Cortex of kidney (tissue), 1 donor: ENCODE measurements at places on chromosomes 11 and 22.

- DNase-seq = no peak
Measured at GRCh38 chr11:96014217-96014616, 90.3 kb upstream of the MTMR2 start.

DNA sequence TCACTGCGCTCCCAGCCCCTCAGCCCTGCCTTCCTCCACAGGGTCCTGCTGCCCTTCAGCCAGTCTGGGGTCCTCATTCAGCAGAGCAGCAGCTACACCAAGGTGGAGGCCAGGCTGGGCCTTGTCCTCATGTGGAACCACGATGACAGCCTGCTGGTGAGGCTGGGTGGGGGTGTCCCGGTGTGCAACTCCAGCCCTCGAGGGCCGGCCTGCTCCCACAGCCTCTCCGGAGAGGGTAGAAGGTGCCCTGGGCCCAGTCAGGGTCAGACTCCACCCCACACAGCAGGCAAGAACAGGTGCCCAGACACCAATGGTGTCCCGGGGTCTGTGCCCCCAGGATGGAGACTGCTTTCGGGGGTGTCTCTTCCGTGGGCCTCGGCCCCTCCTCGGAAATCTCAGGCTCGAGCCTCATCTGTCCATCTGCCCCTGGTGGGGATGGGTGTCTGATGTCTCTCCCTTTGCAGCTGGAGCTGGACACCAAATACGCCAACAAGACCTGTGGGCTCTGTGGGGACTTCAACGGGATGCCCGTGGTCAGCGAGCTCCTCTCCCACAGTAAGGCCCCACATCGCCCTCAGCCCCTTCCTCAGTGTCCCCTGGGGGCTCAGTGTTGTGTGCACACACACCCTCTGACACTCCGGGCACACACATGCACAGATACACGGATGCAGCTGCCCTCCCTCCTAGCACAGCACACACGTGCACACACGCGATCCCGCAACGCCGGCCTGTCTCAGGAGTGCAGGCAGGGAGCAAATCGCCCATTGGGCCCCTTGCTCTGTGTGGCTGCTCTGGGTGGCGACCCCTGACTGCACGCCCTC lies 4.9 kb downstream of the MUC5AC start:
- no peak for DNase-seq

- no peak for DNase-seq
Measured at GRCh38 chr22:43824724-43825420, 12.8 kb upstream of the EFCAB6 start.

GRCh38 chr11:46436113-46436512 lies 44.5 kb upstream of the CHRM4 start:
- no peak for DNase-seq

GRCh38 chr11:95398437-95399112 lies 167.6 kb upstream of the SESN3 start:
- no peak for DNase-seq

DNA sequence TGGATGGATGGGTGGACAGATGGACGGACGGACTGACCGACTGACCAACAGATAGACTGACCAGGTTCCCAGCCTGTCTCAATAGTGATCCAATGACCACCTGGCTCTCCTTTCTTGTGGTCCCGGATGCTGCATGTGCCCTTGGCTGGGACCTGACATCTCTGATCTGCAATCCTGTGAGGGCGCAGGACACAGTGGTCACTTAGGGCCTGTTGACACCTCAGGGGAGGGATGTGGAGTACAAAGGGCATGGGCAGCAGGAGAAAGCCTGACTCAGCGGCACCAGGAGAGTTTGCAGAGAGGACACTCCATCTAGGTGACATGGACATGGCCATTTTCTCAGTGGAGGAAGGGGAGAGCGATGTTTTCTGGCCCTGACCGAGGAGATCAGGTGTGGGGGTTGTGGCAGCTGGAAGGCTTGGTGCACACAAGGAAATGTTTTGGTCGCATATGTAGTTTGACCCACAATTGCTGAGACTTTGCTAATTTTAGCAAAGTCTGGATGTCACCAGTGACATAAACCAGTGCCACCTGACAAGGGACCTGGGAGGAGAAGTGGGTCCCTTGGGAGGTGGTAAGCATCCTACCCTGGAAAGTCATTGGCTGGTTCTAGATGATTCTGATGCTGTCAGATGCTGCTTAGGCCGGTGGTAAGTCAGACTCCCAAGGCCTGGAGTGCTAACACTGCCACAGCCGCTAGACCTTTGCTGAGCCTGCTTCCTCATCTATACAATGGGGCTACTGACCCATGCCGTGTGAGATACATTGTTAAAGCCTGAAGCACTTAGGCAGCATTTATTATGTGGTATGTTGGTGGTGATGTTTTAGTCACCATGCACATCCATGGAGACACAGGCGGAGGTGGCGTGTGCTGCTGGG lies 50.7 kb downstream of the CD82 start:
- no peak for DNase-seq

GRCh38 chr11:33976495-33977199 lies 74.9 kb upstream of the CAPRIN1 start:
- DNase-seq = no peak

GRCh38 chr22:49514641-49515040 lies 313.0 kb downstream of the BRD1 start:
- DNase-seq = no peak

DNA sequence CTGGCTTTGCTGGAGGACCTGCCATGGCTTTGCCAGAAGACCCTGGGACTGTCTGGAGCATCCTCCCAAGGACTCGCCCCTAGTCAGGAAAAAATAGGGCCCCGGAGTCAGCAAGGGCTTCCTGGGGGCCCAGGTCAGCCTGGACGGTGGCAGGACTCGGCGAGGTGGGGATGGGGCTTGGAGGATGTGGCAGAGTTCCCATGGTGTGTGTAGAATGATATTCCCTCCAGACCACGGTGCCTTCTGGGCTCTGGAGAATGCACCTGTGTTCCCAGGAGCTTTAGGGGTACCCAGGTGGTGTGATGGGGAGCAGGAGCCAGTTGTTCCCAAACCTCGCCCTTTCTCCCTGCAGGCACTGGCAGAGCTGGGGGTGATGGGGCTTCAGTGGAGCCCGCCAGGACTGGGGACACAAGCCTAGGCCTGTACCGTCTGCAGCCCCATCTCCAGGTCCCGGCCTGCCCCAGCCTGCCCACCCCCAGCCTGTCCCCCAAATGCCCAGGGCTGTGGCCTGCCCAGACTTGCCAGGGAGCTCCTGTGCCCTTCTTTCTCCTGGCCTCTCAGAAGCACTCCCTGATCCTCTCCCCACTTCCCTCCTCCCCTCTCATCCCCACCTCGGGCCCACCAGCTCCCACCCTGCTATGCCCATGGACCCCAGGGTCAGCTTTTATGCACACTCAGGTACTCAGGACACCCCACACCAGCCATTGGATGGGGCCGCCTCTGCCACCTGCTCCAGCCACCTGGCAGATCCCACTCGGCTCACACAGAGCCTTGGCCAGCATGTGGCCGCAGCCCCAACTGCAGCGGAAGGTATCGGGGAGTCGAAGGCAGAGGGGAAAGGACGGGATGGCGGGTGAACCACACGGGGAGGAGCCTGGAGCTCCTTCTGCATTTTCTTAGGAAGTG lies 82.1 kb downstream of the CDKN1C start:
- no peak for DNase-seq

GRCh38 chr11:77821349-77821851 lies 456 bp downstream of the AAMDC start:
- no peak for DNase-seq

DNA sequence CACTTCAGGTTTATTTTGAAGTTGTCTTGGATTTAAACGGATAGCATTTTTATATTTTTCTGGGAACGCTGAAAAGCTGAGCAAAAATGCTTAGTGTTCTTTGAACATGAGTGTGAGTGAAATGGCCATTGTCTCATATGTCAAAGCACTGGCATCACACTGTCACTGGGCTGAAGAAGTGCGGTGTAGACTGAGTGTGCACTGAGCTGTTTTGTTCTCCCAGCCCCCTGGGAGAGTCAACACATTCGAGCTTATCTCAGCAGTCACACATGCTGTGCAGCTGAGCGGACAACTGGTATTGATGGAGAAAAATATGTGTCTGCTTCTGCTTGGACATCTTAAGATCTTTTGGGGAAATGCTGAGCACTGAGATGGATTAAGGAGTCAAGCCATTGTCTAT lies 90.8 kb downstream of the TECTA start:
- DNase-seq = no peak

DNA sequence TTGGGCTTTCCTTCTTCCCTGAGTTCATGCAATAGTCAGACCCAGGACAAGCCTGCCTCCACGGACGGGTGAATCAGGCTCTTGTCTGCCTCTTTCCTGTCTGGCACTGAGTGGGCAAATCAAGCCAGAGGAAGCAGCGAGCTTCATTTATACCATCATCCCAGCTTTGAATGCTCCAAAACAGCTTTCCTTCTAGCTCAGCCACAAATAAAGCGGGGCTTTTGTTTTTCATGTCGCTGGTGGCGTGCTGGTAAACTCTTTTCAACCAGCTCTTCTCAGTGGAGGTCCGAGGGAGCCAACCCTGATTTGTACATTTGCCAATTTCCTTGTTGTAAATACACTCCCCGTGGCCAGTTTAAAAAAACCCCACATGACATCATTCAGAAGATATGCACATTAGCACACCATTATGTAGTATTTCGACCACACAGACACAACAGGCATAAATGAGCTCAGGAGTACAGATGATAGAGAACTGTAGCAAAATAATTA lies 8.6 kb downstream of the C11orf91 start:
- DNase-seq = no peak

DNA sequence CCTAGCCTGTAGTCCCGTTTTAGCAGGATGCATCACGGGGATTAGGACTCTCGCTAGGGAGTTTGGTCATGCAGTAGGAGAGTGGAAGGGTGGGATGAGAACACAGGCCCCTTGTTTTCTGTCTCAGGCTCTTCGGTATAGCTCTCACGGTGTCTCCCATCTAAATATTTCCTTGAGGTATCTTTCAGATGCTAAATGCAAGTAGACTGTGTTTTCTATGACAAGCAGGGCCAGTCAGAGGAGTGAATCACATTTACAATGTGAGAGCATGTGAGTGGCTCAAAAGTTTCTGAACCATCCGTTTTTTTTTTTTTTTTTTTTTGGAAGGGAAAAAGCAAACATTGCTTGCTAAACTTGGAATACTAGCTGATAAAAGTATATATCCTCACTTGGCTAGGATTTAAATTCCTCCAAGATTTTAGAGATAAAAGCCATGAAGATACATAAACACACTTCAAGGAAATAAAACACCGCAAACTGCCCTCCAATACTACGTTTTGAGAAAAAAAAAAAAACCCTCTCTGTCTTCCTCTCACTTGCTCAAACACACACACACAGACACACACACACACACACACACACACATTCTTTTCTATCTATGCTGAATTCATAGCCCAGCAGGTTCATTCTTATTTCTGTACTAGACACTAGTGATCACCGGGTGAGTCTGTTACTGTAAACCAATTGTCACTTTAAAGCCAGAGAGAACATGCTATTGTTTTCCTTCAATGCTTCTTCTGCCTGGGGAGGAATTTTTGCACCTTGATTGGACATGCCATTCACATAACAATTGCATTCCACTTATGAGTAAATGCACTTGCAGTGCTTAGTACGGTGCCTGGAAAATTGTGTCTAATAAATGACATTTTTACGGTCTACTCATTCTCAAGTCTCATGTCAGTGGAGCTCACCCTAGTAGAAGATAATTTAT lies 224.6 kb upstream of the CCDC90B start:
- DNase-seq = no peak

DNA sequence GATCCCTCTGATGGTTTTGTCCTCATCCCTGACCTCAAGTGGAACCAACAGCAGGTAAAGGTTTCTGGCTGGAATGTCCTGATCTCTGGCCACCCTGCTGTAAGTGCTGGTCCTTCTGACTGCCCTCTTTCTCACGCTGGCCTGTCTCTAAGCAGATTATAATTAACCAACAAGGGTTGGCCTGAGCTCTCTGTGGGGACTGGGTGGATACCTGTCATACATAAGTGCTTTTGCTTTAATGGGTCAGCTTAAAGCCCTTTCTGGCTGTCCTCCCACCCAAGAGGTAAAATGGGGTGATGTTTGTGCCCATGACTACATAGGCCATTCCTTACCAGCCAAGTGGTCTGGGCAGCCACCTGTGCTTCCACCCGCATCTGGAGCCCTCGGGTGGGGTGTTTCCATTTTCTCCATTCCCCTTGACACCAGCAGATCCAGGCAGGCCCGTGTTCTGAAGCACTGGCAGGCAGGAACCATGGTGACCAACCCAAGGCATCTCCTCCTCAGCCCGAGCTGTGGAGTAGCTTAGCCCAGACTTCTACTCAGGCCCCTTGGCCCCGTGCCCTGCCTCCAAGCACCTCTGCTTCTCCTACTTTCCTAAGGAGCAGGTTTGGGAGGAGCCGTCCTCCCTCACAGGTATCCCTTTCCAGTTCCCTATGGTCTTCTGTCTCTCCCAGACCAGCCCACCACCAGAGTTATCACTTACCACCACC lies 17.0 kb upstream of the ST3GAL4 start:
- no peak for DNase-seq
